ENCODE measurements at places on chromosomes 3 and 15. TPM values are rescaled to one million over a fixed set of nuclear protein-coding genes. Genes with fewer than 3 reads are reported as not detected.

GRCh38 chr15:78308422-78309032, 9.1 kb upstream of the SKIC8 start:
- H3K36me3 ChIP-seq = no peaks in the 10 kb centered on the region
- H3K4me3 ChIP-seq = no peak overlapping the region
- no peaks in the 10 kb centered on the region for H3K4me1 ChIP-seq
- H3K27ac ChIP-seq = no peak overlapping the region
- H3K27me3 ChIP-seq = no peaks in the 10 kb centered on the region

DNA sequence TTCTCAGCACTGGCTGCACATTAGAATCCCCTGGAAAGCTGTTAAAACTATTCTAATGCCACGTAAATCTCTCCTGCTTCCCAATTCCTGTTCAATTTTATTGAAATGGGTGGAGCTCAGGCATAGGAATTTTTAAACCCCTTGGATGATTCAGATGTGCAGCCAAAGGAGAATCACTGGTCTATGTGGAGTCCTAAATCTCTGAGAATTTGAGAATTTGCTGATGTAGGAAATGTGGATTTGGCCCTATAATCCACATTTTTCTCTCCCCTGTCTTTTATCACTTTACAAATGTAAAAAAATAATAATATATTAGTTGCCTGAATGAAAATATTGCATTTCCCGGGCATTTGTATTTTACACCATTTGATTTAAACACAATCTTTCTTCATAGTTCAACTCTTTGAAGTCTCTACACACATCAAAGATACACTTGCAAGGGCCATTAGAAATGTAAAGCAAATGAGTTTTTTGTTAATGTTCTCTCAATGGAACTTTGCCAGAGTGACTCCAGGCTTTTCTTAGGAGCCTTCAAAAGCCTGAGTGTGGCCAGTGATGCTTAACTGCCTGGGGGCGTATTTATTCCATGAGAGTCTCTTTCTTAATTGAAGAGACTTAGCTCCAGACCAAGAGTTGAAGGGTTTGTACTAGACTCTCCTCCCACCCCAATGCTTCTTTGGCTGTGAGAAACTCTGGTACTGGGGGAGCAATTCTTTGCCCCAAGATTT, 48.8 kb upstream of the PTX3 start:
- no peak for DNase-seq
- no peaks in the 10 kb centered on the region for H3K4me1 ChIP-seq
- peaks cover 2% of the 10 kb centered on the region for H3K36me3 ChIP-seq
- H3K27ac ChIP-seq = no peak overlapping the region

- no peak overlapping the region for H3K4me3 ChIP-seq
- no peak overlapping the region for H3K27ac ChIP-seq
- no peak for DNase-seq
- H3K27me3 ChIP-seq = peaks cover 19% of the 10 kb centered on the region
Measured at GRCh38 chr3:14096742-14097141, 27.9 kb downstream of the CHCHD4 start.

DNA sequence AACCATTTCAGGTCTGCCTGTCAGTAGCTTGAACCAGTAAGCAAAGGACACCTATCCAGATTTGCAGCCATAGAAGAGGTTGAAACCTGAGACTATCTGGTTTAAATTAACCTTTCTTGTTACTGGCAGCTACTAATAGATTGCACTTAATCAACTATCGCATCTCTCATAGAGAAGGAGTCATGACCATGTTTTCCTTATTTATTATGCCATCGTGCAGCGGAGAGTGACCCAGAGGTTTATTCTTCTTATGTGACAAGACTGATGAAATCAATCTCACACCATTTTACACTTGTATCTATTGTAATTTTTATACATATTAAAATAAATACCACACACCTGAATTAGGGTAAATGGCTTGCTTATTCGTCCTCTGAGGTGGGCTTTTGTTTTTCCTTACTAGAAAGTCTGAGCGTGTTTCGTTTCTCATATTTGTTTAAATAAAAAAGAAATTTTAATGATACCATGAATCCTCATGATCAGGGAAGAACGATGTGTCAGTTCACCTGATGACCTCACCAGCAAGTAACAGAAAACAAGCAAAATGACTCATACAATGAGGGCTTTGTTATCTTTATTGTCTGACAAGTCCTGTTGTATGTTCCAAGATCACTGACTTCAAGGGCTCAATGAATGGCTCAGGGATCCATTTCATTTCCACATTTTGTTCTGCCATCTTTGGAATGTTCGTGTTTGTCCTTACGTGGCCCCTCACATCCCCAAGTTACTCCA, 379.5 kb upstream of the DPH6 start:
- DNase-seq = no peak
- no peaks in the 10 kb centered on the region for H3K27me3 ChIP-seq
- no peak overlapping the region for H3K4me3 ChIP-seq
- H3K4me1 ChIP-seq = no peaks in the 10 kb centered on the region
- no peaks in the 10 kb centered on the region for H3K36me3 ChIP-seq

DNA sequence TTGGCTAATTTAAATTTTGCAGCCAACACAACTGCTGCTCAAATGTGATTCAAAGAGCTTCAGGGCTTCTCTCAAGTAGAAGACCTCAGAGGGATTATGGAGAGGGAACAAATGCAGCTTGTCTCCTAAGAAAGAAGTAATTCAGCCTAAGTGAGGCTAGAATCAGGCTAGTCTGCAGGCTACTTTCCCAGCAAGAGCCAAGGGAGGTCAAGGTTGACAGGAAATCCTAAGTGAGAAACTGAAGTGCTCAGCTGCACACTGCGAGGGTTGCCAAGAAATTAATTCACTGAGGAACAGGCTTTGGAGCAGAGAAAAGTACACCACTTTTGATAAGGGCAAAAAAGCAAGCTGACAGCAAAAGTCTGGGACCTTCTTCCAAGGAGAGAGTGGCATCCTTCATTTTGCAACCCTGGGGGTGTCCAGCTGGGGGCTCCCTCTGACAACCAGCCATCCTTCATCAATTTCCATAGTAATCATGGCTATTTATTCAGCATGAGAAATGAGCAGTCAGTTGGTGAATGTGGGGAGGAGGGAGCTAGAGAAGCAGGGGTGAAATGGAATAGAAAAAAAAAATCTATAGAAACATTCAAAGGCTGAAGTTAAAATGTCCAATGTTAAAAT, 646.4 kb upstream of the ADAMTS9 start:
- DNase-seq = no peak
- no peaks in the 10 kb centered on the region for H3K4me1 ChIP-seq
- H3K4me3 ChIP-seq = no peak overlapping the region

The FAM107A gene
- total RNA-seq = not detected

The ITGB5 gene
- total RNA-seq = 0.59 TPM
